ENCODE measurements at places on chromosomes 16 and 17.

DNA sequence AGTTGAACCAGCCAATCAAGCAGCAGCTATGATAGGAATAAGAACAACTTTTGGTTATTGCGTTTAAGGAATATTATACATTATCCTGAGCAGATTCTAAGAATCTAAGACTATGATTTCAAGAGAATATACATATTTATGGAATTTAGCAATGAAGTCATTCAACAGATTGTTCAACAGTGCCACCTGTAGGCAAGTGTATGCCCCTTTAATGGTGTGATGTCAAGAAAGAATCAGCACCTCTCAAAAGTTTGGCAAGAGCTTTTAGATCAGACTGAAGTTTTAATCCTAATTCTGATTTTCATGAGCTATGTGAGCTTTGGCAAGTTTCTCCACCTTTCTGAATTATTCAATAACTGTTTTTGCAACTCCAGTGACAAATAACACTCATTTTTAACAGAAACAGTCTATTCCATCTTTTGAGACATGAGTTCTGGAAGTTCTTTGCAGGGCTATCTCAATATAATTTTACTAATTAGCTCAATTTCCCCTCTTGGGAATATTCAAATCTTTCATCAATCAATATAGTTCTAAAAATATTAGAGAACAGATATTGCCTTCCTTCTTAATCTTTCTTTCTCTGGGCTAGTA, 474.3 kb upstream of the TOM1L1 start:
- no peak for DNase-seq

DNA sequence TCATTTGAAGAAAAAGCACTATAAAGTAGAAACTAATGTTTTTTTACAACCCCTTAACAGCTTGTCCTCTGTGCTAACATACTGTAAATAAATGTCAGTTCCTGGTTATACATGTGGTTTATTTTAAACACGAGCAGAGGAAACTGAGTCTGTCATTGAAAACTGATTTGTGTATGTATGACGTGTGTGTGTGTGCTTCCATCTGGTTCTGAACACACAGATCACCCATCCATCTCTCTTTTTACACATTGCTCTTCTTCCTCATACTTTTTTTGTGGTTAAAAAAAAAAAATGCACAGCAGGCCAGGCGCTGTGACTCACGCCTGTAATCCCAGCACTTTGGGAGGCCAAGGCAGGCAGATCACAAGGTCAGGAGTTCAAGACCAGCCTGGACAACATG, 49.5 kb downstream of the ZNF423 start:
- no peak for DNase-seq

DNA sequence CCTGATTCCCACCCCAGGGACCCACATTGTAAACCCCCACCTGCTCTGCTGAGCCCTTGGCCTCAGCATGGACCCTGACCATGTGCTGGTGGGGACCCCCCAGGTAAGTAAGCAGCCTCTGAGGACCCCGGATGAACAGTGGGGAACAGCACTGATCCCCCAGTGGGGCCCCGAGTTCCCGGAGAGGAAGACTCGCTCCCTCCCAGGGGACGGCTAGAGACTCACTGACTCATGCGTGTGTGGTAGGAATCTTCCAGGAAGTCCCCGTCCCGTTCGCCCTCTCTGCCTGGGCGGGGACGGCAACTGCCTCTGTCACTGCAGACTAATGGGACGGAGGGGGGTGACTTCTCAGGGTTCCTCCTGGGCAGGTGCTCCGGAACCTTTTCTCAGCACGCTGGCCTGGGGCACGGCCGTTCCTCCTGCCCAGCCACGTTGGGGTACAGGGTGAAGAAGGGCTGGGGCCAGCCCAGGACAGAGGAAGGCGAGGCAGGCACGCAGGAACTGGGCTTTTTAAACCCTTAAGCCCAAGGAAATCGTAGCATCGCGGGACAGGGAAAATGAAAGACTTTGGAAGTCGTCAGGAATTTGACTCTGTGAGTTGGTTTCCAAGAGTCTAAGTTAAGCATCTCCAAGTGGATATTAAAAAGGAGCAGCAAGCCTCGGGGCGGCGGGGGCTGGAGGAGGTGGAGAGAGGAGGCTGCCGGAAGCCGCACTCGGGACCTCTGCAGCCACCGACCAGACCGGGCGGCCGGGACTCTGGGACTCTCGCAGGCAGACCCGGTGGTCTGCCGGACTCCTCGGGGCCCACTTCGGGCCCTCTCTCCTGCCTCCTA, 178.7 kb downstream of the SEC14L1 start:
- DNase-seq: peak; percentile 79

- DNase-seq: peak; percentile 10
These were observed 2.8 kb upstream of the ALDH3A2 start for GRCh38 chr17:19645734-19646201.

- no peak for DNase-seq
These were observed 412.1 kb downstream of the RBFOX1 start for GRCh38 chr16:7744546-7745264.

DNA sequence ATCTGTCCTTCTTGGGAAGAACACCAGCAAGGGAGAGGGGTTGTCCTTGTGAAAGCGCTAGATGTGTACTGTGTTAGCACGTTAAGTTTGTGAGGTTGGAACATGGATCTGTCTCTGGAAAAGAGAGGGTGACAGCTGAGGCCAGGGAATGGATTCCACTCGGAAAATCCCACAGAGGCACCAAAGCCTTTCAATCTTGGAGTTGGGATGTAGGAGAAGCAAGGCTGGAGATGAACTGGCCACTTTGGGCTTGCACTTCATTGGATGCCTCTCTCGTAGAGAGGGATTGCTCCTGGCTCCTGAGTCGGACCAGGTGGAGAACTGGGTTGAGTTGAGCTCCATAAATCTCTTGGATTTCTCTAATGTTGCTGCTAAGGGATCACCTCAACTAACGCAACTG, 67.2 kb downstream of the CCDC182 start:
- DNase-seq: no peak

DNA sequence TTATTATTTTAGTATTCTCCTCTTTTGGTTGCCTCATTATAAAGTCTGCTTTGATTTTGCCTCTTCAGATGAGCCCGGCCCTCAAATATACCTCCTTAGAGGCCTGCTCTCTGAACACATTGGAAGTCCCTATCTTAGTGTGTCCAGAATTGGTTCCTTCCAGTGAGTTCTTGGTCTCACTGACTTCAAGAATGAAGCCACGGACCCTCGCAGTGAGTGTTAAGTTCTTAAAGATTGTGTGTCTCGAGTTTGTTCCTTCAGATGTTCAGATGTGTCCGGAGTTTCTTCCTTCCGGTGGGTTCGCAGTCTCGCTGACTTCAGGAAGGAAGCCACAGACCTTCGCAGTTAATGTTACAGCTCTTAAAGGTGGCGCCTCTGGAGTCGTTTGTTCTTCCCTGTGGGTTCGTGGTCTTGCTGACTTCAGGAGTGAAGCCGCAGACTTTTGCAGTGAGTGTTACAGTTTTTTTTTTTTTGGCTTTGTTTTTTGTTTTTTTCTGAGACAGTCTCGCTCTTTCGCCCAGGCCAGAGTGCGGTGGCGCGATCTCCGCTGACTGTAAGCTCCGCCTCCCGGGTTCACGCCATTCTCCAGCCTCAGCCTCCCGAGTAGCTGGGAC, 45.8 kb upstream of the NOS2 start:
- no peak for DNase-seq

DNA sequence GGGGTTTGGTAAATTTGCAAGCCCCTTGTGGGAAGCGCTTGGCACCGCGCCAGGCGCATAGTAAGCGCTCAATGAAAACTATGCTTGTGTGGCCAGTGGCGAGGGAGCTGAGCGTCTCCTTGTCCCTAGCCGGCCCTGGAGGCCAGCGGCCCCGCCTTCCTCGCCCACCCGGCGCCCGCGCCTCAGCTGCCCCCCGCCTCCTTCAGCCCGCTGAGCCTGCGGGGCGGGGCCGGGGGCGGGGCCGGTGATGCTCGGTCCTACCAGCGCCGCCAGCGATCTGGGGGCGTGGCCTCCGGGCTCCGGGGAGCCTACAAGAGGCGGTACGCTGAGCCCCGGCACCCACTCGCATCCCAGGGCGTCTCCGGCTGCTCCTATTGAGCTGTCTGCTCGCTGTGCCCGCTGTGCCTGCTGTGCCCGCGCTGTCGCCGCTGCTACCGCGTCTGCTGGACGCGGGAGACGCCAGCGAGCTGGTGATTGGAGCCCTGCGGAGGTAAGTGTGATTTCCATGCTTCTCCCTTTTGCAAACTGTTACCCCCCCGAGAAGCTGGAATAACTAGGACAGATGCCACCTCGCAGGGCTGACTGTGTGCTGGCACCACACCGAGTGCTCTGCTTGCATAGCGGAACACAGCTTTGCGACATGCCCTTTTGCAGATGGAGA, at the start of gene CRISPLD2:
Gene CRISPLD2, plus strand, starts transcription at position 342 of the 661 bp plus-strand sequence. CDS start 18,511 bp downstream, outside the sequence.
- DNase-seq: peak; percentile 84

DNA sequence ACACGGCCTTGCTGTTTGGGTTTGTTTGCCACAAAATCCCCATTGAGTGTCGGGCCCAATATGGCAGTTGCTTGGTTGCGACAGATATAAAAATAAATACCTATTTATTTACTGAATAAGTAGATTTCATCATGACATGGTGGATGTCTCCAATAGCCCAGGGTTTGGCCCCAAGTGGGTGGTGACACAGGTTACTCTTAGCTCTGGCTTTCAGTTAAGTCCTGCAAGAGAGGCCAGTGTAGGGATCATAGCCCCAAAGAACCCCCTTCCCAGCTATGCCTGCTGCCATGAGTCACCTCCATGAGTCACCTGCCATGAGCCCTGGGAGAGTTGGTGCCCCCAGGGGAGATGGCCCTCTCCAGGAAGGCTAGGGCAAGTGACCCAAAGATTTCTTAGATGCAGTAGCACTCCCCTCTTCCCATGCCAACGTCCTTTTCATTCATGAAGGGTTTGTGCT, 78.7 kb upstream of the LGALS9 start:
- no peak for DNase-seq

GRCh38 chr16:87840271-87840978, 28.9 kb downstream of the SLC7A5 start:
- no peak for DNase-seq

DNA sequence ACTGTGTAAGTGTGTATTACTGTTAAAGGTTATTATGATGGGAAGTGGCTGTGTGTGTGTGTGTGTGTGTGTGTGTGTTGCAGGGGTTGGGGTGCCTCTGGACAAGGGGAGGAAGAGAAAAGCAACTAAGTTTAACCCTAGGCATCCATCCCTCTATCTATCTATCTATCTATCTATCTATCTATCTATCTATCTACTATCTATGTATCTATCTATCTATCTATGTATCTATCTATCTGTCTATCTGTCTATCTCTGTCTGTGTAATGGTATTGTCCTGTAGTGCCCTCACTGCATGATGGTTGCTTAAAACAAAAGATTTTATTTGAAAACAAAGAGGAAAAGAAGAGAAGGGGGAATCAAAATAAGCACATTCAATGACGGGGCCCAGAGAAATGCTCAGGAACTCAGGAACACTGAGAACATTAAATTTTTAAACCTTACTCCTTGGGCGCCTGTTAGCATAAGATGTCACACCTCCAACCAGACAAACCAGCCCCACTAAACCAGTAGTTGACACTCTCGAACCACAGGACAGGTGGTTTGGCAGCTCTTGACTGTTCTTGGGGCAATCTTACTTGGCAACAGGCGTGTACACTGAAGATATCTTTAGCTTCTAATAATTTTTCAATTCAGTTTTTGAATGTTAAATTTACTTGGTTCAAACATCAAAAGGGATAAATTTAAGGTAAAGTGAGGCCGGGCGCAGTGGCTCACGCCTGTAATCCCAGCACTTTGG, 5.1 kb upstream of the RPL26 start:
- no peak for DNase-seq

GRCh38 chr17:27323538-27324215, 29.8 kb downstream of the WSB1 start:
- DNase-seq: peak; percentile 17

DNA sequence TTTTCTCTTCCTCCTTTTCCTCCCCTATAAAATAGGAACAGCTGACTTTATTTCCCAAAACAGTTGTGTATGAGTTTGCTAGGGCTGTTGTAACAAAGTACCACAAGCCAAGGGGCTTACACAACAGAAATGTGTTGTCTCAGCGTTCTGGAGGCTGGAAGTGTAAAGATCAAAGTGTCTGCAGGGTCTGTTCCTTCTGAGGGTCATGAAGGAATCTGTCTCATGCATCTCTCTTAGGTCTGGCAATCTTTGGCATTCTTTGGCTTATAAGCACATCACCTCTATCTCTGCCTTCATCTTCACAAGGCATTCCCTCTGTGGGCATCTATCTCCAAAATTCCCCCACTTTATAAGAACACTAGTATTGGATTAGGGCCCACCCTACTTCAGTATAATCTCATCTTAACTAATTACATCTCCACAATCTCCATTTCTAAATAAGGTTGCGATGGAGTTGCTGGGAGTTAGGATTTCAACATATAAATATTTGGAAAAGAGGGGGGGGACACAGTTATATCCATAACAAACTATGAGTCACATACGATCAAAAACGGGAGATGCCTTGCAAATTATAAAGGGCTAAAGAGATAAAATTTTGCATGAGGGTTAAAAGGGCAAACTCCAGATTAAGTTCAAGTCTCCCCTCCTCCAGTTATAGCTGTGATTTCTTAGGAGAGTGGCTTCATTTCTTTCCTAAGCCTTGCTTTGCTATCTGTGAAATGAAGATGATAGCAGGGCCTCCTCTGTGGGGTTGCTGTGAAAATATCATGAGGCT, 109.7 kb downstream of the VAT1L start:
- no peak for DNase-seq

- DNase-seq: no peak
These were observed 44.9 kb upstream of the PIK3R6 start for GRCh38 chr17:8912084-8912981.

DNA sequence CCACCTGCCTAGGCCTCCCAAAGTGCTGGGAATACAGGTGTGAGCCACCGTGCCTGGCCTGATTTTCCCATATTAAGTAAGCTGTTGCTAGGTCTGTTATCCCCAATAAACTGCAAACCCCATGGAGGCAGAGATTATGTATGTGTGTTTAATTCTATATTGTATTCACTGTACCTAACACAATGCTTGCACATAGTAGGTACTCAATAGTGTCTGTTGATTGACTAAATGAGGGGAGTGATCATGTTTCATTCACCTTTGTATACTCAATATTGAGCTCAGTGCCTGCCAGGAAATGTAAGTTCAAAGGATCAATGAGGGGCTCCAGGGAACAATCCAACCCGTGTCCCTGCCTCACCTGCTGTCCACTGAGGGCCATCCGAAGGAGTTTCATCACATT, 14.6 kb upstream of the GGA2 start:
- DNase-seq: no peak
